Large intestine (tissue), 12 donors: ENCODE measurements at places on chromosomes 16 and 17. TPM values are rescaled to one million over a fixed set of nuclear protein-coding genes. Genes with fewer than 3 reads are reported as not detected.

Gene CDH1
- polyA plus RNA-seq = 341 TPM

Gene USP36
- 49.0 TPM for polyA plus RNA-seq

Gene RBFOX1
- polyA plus RNA-seq = 1.3 TPM

Gene COPZ2
- 13.2 TPM for polyA plus RNA-seq

Gene P2RX1
- polyA plus RNA-seq = 97.1 TPM

Gene CNTNAP1
- polyA plus RNA-seq = 7.5 TPM

Gene TBC1D28
- not detected for polyA plus RNA-seq
